ENCODE measurements at places on chromosomes 11 and 22.

GRCh38 chr22:47474464-47474863 is 712.0 kb downstream of the TBC1D22A start:
- DNase-seq, result no peak

DNA sequence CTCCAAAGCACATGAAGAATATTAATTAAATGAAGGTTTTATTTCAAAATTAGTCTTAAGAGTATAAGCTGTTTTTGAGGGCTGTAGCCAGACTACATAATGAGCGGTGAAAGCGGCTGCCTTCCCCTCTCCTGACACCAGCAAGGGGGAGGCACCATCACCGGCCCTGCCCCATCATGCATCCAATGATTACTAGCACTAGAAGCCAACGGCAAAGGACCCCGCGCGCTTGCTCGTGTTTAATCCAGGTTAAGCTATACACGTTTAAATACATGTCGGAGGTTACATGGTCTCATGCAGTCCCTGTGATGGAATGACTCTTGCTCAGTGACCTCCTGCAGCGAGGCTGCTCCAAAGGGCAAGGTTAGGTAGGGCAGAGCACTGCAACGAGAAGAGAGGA is 50.3 kb downstream of the FEZ1 start:
- DNase-seq, result no peak

- no peak for DNase-seq
Observed at GRCh38 chr11:43751726-43752125, 71.2 kb downstream of the HSD17B12 start.

GRCh38 chr11:15038963-15039362 is 34.4 kb upstream of the CALCB start:
- peak; percentile 4 for DNase-seq

- DNase-seq, result no peak
Observed at GRCh38 chr11:61861634-61862033, 29.7 kb downstream of the FADS3 start.

DNA sequence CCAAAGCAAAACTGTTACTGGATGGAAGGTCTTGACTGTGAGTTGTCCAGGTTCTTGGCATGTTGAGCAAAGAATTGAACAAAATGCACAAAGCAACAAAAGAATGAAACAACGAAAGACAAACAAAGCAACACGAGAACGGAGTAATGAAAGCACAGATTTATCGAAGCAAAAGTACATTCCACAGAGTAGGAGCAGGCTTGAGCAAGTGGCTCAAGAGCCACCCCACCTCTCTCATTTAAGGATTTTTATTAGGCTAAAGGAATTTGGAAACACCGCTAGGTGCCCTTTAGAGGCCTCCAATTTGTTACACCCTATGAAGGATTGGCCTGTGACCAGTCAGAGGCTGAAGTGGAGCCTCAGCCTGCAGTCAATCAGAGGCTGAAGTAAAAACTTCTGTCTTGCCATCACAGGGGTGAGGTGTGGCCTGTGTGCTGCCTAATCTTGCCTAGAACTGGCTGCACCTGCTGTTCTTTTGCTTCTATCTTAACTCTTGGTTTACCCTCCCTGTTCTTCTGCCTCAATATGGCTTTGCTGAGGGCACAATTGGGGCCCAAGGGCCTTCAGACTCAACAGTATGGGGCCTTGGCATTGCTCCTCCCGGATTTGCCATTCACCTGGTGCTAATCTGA is 59.4 kb upstream of the FTH1 start:
- DNase-seq, result no peak

DNA sequence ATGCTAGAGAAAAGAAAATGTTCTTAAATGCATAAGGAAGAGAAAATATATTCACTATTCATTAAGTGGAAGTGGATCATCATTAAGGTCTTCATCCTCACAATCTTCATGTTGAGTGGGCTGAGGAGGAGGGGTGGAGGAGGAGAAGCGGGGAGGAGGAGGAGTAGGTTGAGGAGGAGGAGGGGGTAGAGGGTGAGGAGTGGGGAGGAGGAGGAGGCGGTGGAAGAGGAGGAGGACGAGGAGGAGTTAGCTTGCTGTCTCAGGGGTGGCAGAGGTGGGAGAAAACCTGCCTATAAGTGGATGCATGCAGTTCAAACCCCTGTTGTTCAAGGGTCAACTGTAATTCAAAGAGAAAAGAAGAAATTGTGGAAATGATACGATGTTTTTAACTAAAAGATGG is 71.6 kb downstream of the MYEOV start:
- no peak for DNase-seq

GRCh38 chr11:2164861-2165555 is 4.0 kb upstream of the INS start:
- no peak for DNase-seq

GRCh38 chr11:1870721-1871466 is 18.0 kb downstream of the LSP1 start:
- DNase-seq, result no peak

DNA sequence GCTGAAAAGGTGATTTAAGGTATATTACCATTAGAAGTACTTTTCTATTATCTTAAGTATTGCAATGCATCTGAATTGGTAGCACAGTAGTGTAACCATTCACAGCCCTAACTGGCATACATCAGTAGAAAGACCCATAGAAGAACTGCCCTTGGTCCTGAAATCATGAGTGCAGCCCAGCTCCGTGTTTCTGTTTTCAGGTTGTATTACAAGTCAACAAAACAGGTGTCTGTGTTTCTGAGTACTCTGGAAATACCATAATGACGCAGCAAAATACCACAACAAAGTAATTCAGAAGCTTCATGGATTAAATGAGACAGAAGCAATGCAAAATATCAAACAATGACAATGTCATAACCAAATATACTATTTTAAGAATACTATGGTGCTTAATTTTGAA is 226.3 kb downstream of the OPCML start:
- no peak for DNase-seq

DNA sequence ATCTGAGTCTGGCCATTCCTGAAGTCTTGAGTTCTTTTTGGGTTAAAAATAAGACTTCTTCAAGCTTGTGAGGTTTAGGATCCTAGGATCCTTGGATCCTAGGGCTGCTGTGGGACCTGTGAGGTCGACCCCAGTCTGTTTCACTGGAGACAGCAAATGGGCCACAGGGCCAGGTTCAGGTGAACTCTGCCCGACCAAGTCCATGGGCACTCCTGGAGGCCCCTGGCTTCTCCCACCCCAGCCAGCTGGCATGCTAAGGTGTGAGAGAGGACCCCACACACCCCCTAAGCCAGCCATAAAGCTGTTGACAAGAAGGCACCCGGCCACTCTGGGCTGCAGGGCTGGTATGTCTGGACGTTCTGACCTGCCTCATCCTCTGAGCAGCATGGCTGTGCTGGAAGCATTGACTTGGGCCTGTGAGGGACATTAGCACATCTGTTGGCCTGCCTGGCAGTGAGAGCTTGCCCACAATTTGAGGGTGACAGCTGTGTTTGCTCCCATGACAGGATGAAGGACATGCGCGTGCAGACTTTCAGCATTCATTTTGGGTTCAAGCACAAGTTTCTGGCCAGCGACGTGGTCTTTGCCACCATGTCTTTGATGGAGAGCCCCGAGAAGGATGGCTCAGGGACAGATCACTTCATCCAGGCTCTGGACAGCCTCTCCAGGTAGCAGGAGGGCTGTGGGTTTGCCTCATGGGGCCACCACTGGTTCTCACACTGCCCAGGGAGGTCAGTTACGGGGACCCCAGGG is 16.0 kb downstream of the CLDN5 start:
- no peak for DNase-seq

GRCh38 chr11:9231848-9232177 is 33.3 kb downstream of the DENND5A start:
- peak; percentile 54 for DNase-seq

DNA sequence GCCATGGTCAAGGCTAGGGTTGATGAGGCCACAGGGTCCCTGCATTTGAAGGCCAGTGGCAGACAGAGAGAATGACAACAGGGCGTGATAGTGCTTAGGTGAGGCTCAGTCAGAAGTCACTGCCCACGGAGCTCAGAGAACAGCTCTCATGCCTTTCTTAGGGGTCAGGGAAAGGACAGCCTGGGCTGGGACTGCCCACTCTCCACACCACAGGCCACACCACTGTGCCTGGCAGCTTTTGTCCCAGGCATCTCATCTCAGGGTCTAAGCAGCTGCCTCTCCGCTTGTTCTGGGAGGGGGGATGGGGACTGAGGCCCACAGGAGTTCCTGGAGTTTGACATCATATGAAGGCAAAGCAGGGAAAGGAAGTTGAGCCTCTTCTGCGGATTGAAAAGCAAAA is 150.2 kb upstream of the B3GAT1 start:
- DNase-seq, result no peak

DNA sequence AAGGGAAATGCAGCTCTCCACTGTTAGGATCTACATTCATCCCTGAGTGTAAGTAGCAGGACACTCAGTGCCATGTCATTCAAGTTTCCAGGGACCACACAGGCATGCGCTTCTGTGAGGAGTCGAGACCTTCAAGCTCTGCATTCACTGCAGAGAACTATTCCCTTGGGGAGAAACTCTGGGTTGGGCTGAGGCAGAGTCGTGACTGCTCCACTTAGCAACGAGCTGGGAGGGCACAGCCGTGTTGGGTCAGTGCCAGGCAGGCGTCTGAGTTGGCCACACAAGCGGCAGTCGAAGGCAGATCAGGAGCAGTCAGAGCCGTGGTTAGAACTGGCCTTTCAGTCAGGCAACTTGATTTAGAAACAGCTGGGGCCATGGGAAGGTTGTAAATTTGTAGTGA is 14.7 kb downstream of the MPEG1 start:
- peak; percentile 96 for DNase-seq

- no peak for DNase-seq
Observed at GRCh38 chr11:94767291-94767690, 865 bp upstream of the AMOTL1 start.

DNA sequence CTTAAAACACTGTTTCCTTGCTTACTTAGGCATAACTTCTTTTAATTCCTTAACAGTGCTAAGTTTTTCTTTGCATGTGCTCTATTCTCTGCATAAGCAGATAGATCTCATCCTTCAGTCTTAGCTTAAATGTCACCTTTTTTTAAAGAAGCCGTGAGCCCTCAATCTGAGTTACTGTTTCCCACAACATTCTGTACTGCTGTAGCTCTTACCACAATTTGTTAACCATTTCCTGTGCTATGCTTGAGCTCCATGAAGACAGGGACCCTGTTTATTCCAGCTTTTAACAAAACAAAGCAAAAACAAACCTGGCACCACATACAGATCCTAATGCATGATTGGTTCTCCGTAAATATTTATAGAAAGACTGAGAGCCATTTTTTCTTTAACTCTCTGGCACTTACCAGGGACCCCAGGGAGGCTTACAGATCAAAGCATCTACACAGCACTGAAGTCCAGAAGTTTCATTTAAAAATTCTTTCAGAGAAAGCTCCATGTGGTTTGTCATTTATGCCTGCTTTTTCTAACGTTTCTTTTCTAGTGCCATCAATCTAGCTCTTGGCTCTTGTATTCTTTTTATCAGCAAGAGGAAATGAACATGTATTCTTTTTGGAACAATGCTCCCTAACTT is 74.9 kb downstream of the DYNC2H1 start:
- no peak for DNase-seq

Data from fibroblast of skin of back (primary cell).